ENCODE measurements at places on chromosomes 11 and 22.
A peak's percentile ranks its signal among the peaks of the same experiment; 100 is the strongest.

GRCh38 chr11:35146074-35146521, 7.1 kb downstream of the CD44 start:
- peak; percentile 44 for DNase-seq

DNA sequence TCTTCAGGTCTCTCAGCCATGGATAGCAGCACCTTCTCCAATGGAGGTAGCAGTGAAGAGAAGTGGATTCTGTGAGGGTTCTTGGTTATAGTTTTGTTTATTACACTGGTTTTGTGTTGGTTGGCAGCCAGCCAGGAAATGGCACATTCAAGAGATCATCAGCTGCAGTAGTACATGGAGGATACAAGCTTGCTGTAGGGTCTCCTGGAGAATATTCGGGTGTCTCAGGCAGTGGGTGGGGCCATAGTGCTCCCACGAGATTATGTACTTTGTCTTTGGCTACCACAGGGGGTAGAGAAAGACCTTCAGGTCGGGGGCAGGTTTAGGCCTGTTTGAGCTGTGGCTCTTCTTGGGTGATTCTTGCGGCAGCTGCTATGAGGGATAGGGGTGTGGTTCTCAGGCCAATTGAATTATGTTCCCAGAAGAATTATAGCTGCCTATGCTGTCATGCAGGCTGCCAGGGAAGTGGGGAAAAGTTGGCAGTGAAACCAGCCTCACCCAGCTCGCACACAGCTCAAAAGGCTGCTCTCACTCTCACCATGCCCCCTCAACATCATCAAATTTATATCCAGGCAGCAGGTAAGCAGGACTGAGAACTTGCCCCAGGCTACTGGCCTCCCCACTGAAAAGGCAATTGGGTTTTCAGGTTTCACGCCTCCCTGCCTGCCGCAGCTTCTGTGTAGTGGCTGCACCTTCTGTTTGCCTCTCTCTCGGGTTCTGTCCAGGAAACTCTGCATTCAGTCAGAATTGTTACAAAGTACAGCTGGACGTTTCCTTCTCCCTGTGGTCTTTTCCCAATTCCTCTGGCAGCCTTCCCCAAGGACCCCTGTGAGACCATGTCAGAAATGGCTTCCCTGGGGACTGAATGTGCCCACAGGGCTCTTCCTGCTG, 435.5 kb downstream of the LUZP2 start:
- no peak for DNase-seq

DNA sequence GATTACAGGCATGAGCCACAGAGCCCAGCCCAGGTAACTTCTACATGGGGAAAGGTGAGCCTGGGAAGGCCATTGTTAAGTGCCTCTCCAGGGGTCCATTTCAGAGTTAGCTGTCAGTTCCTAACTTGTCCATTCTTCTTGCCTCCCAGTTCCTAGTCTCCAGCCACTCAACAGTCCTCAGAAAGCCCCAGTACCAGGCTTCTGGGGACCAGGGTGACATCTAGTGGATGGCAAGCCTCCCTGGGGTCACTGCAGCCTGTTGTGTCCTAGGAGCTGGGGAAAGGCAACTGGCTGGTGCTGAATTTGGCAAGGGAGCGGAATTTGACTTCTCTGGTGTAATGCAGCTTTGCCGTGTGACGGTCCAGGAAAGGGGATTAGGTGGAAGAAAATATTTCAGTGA, 2.1 kb downstream of the LGALS12 start:
- no peak for DNase-seq

- no peak for DNase-seq
These were observed 22.1 kb downstream of the GDPD5 start for GRCh38 chr11:75503531-75504099.

- no peak for DNase-seq
These were observed 99.0 kb downstream of the NECTIN1 start for GRCh38 chr11:119629834-119630624.

- no peak for DNase-seq
These were observed 33.6 kb upstream of the GRAMD4 start for GRCh38 chr22:46586531-46587011.

DNA sequence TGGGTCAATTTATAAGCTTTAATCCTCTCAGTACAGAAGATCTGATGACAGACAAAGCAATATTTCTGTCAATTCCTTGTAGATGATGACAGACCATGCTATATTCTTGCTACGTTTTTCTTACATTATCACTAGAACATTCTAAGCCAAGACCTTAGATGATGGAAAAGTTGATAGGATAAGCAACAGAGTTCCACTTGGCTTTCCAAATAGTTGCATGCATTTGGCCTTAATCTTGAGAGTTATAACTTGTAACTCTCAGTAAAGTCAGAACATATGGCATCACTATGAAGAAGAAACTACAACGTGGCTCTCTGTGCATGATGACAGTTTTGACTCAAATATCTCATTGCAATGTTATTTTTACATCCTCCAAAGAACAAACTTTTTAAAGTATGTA, 544.3 kb upstream of the LRRC4C start:
- no peak for DNase-seq

DNA sequence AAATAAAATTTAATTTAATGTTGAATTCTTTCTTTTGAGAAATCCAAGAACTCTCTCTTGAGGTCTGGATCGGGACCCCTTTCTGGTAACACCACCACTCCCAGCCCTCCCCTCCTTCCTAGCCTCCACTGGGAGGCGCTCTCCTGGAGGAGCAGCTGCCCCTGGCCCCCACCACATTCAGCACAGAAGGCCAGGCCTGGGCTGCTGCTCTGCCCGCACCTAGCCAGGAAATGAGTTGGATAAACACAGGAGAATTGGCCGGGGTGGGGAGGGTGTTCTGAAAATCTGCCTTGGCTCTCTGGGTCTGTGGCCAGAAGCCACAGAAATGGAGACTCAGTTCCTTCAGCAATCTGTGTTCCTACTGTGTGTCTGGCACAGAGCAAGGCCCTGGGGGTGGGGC, 31.2 kb downstream of the C22orf42 start:
- DNase-seq = no peak

GRCh38 chr11:59195586-59195985, 17.1 kb downstream of the MPEG1 start:
- DNase-seq = no peak

GRCh38 chr11:86698639-86699038, 26.2 kb upstream of the ME3 start:
- DNase-seq = no peak

DNA sequence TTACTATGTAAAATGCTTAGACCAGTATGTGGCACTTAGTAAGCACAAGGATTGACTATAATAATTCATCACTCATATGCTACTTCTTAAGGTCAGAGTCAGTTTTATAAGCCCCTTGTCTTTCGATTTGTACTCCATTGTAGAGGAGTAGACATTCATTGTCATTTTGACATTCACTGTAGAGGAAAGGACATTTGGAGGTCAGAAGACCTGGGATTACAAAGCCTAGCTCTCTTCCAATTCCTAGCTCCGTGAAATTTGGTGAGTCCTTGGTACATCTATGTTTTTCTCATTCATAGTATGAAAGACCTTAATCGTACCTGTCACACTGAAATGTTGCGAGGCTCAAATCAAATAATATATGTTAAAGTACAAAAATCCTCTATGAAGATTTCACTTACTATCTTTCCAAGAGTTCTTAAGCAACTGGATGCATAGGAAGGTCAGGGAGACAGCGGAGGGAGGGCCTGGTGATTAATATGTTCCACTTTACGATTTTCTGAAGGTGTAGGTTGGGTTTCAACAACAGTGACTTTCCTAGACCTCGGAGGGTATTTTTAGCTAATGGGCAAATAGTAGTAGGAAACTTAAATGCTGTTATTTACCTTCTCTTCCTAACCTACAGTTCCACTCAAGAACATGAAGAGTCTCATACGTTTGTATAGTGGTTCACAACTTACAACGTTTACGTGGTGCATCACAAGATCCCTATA, 1.4 kb upstream of the EMSY start:
- no peak for DNase-seq

GRCh38 chr11:12050470-12051286, 42.3 kb upstream of the DKK3 start:
- DNase-seq = no peak

GRCh38 chr11:14417617-14418374, 58.8 kb upstream of the RRAS2 start:
- no peak for DNase-seq

DNA sequence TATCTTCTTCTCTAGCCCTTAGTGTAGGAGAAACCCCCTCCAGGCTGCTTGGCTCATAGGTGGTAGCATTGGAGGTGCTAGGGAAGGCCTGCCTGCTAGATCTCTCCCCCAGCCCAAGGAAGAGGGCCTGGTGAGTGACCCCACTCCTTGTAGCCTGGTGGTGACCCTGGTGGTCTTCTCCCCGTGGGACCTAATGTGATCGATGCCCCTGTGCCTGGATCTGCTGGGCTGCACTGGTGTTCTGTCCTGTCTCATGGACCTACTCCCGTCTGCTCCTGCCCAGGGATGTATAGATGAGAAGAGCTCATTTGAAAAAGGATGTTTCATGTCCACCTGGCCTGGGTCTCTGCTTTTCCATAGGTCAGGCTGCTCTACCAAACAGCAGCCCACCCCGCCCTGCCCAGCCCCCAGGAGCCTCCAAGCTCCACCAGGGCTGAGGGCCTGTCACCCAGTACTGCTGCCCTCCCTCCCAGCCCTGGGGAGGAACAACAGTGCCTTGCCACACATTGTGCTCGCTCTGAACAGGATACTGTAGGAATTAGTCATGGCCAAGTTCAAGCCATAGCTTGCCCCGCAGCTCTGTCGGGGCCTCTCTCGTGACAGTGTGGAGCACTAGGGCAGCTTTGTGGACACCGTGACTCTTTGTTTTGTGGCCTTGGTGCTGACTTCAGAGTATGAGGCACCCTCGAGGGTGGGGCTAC, 19.7 kb downstream of the SLC37A2 start:
- DNase-seq = no peak

DNA sequence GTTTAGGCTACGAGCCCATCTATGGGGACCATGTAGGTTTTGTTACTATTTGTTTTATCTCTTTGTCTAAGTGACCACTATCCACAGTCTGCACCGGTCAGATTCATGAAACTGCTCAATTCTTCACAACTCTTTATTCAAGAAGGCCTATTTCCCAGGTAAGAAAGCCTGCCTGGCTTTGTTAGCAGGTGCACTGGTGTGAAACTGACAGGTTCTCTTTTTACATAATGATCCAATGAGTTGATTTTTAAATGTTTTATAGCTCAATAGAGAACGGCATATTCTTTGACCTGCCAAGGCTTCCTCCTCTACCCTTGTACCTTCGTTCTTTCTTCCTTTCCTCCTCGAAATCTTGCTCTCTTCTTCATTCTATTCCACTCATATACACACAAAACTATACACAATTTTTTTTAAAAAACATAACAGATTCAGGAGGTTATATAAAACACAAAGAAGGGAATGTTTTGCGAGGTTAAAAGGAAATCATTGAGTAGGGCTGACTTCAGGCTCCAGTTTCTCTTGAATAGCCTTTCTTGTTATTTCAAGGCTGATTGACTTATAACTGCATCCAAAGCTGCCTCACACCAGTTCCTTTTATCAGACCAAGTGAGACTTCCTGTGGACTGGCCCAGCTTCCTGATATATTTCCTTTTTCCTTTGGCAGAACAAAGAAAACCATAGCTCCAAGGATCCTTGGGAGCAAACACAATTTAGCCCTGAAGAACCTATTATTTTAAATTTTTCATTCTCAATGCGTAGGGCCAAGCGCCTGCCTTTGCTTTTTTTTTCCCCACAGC, 11.4 kb downstream of the FLI1 start:
- no peak for DNase-seq

- no peak for DNase-seq
These were observed 183.0 kb downstream of the MAML2 start for GRCh38 chr11:96159968-96160367.

- DNase-seq = no peak
These were observed 8.8 kb upstream of the MB start for GRCh38 chr22:35625763-35626432.

DNA sequence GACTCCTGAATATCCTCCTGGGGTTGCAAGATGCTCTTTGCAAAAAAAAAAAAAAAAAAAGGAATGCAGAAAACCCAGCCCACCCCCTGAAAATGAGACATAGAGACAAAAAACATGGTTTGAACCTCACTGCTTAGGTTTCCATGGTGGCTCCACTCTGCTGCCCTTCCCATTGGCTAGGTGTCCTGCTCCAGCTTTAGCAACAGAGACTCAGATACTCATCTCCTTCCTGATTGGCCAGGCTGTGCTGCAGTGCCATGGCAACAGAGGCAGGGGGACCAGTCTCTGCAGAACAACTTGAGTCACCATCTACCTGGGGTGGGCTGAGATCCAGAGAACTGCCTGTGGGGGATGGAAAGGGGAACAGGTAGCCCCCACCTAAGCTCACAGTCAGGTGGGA, 17.4 kb upstream of the YWHAH start:
- DNase-seq = no peak

DNA sequence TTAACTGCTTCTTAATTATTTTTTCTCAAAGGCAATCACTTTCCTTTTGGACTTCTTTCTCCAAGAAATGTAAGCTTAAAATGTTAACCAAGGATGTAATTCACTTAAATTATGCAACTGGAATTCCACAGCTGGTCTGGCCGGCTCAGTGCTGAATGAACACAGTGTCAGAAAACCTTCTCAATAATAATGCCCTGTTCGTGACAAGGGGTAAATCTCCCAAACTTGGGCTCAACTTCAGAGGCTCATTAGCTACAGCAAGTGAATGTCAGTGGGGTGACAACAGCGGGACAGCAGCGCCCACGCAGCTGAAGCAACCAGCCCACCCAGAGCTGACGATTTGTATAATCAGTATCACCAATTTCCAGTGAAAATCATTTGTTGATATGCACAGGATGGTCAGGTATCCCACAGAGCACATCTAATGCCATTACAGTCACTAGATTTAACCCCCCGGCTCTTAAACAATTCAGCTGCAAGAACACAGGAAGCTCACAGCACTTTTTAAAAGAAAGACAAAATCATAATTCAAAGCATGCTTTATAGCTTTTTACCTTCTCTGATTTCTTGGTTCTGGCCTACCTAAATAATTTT, 704.8 kb downstream of the DLG2 start:
- DNase-seq = no peak

GRCh38 chr22:40364431-40364830, 6.0 kb upstream of the SGSM3 start:
- no peak for DNase-seq

- DNase-seq = no peak
These were observed 131.6 kb downstream of the ETS1 start for GRCh38 chr11:128455766-128456165.

- no peak for DNase-seq
These were observed 3.2 kb downstream of the C11orf54 start for GRCh38 chr11:93744669-93745004.

- no peak for DNase-seq
These were observed 66.8 kb downstream of the TSPAN18 start for GRCh38 chr11:44793350-44794090.

- no peak for DNase-seq
These were observed 26.5 kb upstream of the KRTAP5-7 start for GRCh38 chr11:71500601-71501021.

GRCh38 chr11:67504950-67505581, at the start of gene PITPNM1:
PITPNM1 (minus strand) TSS chr11:67505363; CDS start chr11:67504180, 1,183 bp downstream.
- peak; percentile 62 for DNase-seq
